ENCODE measurements at places on chromosomes 11 and 22.

GRCh38 chr22:46406791-46407190 is 71.3 kb downstream of the TRMU start:
- DNase-seq = no peak

- DNase-seq = no peak
These were observed 190.0 kb downstream of the GRIA4 start for GRCh38 chr11:105799728-105800462.

GRCh38 chr22:43066134-43066533 is 23.1 kb downstream of the TTLL1 start:
- DNase-seq = no peak

DNA sequence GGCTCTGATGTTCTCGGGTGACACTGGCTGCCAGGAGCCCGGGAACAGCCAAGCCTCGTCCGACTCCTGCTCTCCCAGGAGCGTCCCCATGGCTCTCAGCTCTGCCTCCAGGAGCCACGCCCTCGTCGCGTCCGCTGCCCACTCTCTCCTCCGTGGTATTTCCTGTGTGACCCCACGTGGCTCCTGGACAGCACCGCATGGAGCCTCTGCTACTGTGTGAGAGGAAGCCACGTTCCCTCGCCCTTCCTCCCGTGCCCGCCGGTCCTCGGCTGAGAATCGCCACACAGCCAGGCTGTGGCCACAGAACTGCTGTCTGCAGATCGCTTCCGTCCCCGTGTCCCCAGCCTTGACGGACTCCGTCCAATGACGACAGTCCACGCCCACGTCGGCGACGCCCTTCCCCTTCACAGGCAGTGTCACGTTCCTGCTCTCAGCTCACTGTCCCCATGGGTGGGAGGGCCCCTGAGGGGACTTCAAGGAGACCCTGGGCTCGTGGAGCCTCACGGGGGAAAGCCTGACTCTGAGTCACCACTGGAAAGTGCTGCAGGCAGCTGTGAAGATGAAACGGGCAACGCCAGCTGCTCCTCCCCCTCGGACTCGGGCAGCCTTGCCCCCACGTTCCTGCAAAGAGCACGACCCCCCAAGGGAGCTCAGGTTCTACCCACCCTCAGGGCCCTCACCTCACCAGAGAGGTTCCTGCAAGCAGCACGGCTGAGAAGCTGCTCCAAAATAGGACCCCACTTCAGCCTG is 458.5 kb downstream of the BRD1 start:
- DNase-seq = peak; percentile 8

- DNase-seq = no peak
These were observed 62.6 kb downstream of the CD6 start for GRCh38 chr11:61034111-61034510.

DNA sequence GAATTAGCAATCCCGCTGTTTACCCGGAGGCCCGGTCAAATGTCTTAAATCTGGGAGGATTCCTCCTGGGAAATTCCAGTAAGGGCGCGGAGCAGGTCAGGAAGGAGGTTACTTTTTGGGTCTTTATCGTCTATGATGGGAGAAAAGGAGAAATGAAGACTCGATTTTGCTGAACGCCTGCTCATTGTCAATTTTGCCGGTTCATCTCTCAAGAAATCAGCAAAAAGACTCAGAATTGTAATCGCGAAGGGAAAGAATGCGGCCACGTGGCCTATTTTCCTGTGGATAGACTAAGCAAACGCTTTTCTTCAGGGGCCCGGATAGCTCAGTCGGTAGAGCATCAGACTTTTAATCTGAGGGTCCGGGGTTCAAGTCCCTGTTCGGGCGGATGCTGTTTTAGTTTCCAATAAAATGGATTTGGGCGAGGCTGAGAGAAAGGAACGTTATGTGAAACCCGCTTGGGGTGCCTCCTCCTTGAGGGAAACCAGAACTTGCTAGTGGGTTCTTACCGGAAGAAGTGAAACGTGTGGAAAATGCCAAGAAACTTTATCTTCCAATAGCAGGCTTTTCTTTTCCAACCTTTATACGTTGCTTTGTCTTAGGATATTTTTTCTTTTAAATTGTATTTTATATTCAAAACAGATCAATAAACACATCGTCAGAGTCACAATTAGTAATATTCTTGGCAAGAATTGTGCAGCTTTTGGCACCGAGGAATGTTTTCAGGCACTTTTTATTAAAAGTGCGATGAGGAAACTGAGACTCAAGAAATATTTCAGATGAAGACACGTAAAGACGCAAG is 45.0 kb downstream of the OR4D9 start:
- peak; percentile 68 for DNase-seq

GRCh38 chr22:41713004-41713403 is 13.7 kb downstream of the MEI1 start:
- no peak for DNase-seq

GRCh38 chr11:114162719-114163123 is 103.2 kb downstream of the ZBTB16 start:
- no peak for DNase-seq

DNA sequence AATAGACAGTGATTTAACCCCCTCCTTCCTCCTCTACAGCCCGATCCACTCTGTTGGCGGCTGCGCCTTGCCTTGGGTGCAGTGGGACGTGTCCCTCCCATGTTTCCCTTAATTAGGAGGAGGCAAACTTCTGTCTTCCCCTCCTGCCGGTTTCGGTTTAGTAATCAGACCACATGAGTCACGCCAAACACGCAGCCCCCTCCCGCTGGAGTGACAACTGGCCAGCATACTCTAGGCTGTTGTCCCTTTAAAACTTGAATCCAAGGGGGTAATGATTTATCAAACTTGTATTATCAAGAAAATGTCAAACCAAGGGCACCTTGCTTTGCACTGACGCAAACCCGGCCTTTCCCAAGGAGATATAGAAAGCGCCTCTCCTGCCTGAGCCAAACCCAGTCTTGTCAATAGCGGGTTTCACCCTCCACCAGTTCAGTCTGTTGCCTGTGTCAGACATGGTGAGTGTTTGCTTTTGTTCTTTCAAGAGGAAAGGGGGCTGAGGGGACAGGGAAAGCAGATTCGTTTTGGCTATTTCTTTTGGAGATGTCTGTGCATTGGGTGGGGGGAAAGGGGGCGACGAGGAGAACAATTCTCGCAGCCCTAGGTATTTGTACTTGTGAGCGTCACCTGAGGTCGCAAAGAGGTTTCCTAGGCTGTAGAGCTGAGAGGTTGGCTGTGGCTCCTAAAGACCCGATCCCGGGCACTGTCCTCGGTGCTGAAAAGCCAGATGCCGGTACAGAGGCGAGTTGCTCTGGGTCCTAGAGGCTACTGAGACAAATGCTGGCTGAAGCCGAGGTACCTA is at the start of gene SLC6A5:
SLC6A5 (plus strand) TSS at position 388 of the 799 bp plus-strand sequence; CDS start at position 453, 65 bp downstream.
- DNase-seq = peak; percentile 63

- DNase-seq = no peak
These were observed 81.5 kb upstream of the HORMAD2 start for GRCh38 chr22:29998627-29999384.

DNA sequence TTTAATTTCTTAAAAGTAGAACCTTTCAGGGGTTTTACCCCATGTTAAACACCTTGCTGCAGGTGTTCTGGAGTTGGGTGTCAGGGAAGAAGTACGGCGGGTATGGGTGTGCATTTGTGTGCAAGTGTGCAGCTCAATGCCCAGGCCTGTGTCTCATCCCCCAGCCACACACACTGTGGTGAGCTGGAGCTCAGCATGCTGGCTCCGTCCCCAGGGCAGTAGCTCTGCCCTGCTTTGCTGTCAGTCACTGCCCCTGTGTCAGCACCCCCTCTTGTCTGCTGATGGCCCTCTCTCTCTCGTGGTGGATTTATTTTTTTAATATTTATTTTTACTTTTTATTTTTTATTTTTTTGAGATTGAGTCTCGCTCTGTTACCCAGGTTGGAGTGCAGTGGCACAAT is 35.8 kb upstream of the MYO18B start:
- no peak for DNase-seq

DNA sequence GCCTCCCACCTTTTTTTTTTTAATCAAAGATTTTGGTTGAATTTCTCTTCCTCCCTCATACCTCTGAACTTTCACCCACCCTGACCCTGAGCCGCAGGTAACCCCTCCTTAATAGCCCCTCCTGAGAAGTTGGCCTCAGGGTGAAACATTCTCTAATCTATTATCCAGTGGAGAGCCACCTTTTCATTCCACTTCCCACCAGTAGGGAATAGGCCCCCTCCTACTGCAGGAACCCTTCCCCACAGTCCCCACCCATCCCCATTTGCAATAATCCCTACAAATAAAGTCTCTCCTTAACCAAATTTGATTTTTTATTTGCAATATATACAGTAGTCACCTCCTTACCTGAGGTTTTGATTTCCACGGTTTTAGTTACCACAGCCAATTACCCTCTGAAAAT is 2.1 kb upstream of the SLC35F2 start:
- DNase-seq = no peak

DNA sequence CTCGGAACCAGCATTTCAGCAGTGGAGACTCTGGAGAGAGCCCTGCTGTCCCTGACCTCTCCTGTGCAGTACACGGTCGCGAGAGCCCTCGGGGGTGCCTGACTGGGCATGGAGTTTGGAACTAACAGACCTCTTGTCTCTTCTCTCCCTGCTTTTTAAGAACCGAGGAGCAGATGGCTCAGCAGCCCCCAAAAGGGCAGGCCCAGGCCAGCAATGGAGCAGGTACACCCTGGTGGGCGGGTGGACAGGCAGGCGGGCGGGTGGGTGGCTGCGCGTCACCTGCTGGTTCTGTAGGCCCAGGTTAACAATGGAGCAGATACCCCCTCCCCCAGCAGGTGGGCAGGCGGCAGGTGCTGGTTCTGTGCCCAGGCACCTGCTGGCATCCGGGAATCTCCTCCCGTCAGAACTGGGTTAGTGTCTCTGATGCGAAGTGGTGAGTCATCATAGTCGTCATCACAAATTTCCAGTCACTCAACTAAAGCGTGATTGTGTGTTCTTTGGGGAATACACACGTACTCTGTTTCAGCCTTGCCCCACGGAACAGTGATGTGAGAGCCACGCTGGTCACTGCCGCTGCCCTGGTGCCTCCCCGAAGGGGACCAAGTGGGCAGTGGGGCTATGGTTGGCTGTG is 41.1 kb downstream of the GRAMD4 start:
- no peak for DNase-seq

GRCh38 chr11:123233280-123233974 is 38.4 kb upstream of the CLMP start:
- no peak for DNase-seq

GRCh38 chr11:1881442-1882264 is 10.0 kb downstream of the PRR33 start:
- DNase-seq = peak; percentile 45

DNA sequence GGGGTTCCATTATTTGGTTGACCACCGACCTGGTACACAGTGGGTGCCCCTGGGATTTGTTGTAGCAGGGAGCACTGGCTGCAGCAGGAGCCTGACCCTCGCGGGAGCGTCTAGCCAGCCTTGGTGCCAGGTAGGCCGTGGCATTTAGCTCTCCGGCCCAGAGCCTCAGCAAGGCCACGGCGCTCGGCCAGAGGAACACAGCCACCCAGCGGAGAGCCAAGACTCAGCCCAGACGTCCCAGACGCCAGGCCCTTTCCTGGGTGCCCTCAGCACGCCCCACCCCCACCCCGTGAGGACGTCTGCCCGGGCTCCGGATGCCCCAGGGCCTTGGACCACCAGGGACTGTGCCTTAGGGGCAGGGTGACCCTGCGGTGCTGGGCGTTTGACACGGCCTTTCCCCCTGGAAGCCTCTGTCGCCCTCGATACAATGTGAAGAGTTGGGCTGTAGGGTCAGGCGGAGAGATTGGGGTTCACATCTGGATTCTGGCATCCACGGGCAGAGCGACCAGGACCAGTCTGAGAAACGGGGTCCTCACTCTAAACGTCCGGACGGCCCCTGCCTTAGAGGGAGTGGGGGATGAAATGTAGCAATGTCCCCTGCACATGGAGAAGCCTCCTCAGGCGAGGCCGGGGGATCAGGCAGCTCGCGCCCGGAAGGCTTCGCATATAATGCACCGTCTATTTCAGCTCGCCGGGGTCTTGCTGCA is 99.2 kb upstream of the FGF3 start:
- no peak for DNase-seq

DNA sequence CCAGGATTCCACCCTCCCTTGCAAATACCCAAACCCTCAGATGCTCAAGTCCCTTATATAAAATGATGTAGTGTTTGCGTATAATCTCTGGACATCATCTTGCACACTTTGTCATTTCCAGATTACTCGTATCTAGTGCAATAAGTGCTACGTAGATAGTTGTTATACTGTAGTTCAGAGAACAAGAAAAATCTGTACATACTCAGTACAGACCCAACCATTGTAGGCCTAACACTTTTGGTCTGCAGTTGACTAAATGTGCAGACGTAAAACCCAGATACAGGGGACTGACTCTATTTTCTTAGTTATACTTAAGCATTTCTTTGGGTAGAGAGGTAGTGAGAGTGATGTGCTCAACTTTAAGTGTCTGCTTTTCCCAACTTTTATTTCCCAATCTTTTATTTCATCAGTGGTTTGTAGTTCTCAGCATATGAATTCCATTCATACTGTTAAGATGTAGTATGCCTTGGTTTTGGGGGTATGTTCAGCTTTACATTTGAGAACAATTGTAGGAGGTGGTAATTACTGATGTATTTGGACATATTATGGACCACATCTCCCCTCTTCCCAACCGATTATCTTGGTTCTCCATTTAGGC is 43.9 kb downstream of the DDX6 start:
- DNase-seq = no peak

- no peak for DNase-seq
These were observed 10.6 kb upstream of the CSNK1E start for GRCh38 chr22:38327805-38328204.

- DNase-seq = no peak
These were observed 62.1 kb upstream of the DEUP1 start for GRCh38 chr11:93268287-93269040.

DNA sequence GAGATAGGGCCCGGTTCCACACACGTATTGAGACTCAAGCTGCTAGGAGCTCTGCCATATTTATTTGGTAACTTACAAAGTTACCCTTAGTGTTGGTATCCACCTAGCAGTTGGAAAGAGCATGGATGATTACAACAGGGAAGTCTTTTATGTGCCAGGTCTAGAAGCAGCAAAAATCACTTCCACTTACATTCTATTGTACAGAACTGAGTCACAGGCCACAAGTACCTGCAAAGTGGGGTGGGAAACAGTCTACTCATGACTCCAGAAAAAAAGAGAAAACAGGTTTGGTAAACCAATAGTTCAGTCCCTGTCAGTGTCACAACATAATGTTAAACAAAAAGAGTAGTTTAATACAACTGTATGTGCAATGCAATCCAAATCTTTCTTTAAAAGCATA is 279.6 kb upstream of the PITPNB start:
- DNase-seq = no peak
